ENCODE measurements at places on chromosomes 11 and 22.

DNA sequence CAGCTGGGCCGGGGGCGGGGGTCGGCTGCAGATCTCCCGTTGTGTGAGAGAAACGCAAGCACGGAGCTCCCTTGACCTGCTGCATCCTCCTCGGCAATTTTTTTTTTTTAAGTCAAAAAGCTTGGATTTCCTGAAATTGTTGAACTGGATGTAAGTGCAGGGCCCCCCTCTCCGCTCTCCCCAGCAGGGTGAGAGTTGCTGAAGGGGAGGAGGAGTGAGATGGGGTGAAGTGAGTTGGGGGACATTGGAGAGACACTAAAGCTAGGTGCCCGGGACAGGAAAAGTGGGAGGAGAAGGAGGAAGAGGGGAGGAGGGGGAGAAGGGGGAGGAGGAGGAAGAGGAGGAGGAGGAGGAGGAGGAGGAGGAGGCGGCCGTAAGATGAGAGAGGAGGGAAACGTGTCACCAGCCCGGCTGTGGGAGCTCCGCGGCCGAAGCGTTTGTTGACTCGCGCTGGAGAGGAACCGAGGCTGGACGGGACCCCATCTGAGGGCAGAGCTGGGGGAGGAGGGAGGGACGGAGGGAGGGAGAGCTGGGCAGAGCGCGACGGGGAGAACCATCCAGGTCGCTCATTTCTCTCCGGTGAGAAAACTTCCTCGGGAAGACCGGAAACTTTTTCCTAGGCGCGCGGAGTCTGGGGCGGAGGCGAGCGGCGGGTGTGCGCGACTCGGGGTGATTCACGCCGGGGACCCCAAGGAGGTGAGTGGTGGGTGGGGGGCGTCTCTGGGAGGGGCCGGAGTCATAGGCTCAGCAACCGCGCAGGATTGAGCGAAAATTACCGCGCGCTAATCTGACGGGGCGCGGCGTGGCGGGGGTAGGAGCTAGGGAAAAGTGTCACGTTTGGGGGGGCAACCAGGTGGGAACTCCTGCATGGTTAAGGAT, 80.2 kb downstream of the PRR5L start:
- DNase-seq, result peak; percentile 70

- DNase-seq, result no peak
Measured at GRCh38 chr22:39920134-39920743, 19.4 kb downstream of the GRAP2 start.

DNA sequence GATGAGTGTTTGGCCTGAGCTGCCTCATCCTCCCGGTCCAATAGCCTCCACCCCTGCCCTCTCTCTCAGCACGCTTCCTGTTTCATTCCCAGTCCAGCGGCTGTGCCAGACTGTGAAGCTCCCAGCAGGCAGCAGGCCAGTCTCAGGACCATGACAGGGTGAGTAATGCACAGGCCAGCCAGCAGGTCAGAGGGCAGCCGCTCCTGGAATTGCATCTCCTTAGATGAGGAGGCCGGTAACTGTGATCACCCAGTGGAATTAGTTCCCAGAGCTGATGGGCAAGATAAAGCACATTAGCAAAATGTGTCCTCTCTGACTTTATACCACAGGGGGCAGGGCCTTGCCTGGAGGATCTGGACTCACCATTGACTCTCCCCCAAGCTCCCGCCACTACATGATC, 251.2 kb downstream of the ETS1 start:
- peak; percentile 99 for DNase-seq

GRCh38 chr22:38718414-38718813, 12.7 kb downstream of the GTPBP1 start:
- DNase-seq, result peak; percentile 91

DNA sequence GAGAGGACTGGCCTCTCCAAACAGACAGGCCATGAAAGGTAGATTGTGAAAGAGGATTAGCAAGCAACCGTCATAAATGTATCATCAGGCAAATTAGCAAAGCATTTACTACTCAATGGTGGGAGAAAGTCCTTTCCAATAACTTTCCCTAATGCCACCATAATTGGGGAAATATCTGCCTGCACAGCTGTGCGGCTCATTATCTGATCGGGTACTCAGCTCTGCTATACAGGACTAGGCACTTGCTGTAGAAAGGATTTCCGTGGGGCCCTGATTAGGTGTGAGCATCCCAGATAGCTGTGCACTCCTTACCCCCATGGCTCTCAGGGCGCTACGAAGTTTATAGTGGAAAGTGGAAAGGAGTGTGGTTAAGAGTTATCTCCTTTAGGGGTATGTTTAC, 309.7 kb upstream of the PLET1 start:
- no peak for DNase-seq

DNA sequence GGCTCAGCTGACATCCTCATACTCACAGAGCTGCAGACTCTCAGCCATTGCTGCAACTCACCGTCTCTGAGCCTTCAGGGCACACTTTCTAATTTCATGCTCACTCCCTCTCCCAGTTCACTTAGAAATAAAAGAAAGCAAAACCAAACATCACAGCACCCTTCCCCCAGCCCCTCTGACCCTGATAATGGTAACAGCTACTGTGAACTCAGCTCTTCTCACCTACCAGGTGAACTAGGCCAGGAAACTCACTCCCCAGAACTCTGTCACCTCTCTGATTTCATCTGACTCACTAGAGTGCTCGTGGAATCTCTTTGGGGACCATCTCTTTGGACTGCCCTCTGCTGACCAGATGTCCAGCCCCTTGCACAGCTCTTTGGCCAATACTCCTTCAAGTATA, 14.5 kb upstream of the PARVA start:
- no peak for DNase-seq

- DNase-seq, result no peak
Measured at GRCh38 chr11:45890886-45891550, 5.6 kb downstream of the MAPK8IP1 start.

DNA sequence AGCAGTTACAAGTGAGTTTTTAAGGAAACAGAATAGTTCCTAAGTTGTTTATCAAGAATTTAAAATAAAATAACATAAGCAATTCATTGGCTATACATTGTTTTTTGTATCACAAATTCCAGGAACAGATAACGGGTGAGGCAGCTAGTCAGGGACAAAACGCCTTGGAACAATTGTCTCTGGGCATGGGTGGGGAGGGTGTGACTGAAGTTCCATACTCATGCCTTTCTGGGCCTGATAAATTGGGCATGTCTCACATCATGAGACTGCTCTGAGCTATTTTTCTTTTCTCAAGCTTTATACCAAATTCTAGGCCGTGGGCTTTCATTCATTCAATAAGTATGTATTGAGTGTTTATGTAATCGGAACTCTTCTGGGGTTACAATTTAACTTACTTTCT, 21.6 kb downstream of the FOLR3 start:
- DNase-seq, result no peak

- DNase-seq, result no peak
Measured at GRCh38 chr11:19827399-19828135, 114.9 kb downstream of the NAV2 start.

GRCh38 chr11:43952401-43953342, 10.2 kb downstream of the C11orf96 start:
- DNase-seq, result no peak

GRCh38 chr11:64000026-64000739, 13.9 kb downstream of the OTUB1 start:
- DNase-seq, result peak; percentile 66

DNA sequence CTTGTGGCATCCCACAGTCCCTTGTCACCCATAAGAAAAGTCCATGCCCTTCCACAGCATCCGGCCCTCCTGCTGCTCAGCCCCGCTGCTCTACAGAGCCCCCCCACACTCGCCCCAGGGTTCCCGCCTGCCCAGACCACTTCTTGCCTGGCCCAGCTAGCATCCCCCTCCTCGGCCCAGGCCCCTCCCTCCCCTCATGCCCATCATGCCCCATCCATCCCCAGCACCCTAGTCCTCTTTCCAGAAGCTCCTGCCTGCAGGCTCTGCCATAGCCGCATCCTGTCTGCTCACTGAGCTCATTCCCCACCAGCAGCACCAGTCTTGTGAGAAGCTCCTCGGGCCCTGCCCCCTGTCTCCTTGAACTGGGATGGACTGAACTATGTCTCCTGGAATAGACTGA, 54.4 kb downstream of the LINC01488 start:
- DNase-seq, result no peak

DNA sequence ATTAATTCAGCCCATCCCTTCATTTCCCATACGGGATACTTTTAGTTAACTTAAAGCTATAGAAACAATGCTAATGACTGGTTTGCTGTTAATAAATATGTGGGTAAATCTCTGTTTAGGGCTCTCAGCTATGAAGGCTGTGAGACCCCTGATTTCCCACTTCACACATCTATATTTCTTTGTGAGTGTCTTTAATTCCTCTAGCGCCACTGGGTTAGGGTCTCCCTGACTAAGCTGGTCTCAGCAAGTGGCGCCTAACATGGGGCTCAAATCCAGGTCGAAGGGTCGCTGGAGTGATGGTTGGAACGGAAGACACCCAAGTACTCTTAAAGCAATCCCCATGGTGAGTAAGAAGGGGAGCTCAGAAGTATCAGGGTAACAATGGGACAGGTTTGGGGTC, 14.4 kb upstream of the OOSP1 start:
- no peak for DNase-seq

All from EL (cell line).